NCI-H2227 treated with DMSO at 0.1 percent for 48 hours (cell line): ENCODE measurements at places on chromosomes 11 and 22.

DNA sequence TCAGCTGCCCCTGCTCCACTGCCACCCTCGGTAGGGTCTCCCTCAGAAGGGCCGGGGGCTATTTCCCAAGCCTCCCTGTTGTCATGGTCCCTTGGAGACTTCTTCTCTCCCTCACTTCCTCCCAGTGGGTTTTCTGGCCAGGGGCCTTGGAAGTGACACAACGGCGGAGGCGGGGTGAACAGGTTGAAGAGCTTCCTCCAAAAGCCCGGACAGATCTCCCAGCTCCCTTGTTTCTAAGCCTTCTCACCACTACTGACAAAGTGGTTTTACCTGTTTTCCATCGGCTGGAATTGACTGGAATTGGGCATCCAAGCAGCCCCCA, 14.5 kb downstream of the MYH9 start:
- no peak for DNase-seq

- peak; percentile 41 for DNase-seq
These were observed 37.9 kb downstream of the CELF1 start for GRCh38 chr11:47514825-47515647.

GRCh38 chr11:73398132-73398526, 21.9 kb downstream of the RELT start:
- no peak for DNase-seq

DNA sequence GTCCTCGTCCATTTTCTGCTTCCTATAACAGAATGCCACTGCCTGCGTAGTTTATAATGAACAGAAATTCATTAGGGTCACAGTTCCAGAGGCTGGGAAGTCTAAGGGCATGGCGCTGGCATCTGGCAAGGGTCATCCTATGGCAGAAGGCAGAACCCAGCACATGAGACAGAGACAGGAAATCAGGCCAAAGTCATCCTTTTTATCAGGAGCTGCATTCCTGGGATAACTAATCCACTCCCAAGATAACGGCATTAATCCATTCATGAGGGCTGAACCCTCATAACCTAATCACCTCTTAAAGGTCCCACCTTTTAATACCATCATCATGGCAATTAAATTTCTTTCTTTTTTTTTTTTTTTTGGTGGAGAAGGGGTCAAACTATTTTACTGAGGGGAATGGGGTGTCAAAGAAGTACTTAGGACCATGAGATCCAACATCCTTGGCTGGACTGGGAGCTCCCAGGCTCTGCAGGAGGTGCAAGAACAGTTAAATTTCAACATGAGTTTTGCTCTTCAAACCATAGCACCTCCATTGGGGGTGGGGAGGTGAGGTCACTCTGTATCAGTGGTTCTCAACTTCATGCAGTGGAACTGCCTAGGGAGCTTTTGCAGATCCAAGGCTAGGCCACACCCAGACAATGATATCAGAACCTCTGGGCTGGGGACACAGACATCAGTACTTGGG, 4.4 kb downstream of the TMEM109 start:
- no peak for DNase-seq

DNA sequence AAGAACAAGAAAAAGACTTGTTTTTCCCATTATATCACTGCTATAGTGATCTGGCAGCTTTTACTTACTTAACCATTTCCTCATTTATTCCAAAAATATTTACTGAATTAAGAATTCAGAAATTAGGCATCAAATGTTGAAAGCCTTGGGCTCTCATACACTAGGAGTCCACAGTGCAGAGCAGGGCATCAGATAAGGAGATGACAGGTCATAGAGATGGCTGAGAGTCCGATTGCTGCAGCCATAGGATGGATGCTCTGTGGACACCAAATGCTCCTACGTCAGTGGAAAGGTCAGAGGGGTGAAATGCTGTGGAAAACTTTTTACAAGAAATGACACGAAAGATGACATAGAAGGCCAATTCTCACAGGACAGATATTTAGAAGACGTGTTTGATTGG, 771.1 kb downstream of the LRRC4C start:
- no peak for DNase-seq

GRCh38 chr11:33731723-33732531, 4.3 kb downstream of the CD59 start:
- no peak for DNase-seq

DNA sequence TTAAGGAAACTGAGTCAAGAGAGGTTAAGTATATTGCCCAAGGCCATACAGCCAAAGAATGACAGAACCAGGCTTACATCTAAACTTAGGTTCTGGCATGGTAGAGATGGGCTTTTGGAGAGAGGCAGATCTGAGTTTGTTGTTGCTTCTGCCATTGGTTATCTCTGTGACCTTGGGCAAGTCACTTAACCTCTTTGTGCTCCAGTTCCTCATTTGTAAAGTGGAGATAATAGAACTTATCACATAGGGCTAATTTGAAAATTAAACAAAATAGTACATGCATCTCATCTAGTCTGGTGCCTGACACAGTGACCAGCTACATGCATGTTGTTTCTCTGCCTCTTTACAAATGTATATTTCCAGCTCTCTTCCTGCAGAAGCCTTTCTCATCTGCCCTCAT, 47.0 kb upstream of the PLET1 start:
- no peak for DNase-seq

GRCh38 chr11:64722141-64723065, 594 bp downstream of the NRXN2 start:
- no peak for DNase-seq

DNA sequence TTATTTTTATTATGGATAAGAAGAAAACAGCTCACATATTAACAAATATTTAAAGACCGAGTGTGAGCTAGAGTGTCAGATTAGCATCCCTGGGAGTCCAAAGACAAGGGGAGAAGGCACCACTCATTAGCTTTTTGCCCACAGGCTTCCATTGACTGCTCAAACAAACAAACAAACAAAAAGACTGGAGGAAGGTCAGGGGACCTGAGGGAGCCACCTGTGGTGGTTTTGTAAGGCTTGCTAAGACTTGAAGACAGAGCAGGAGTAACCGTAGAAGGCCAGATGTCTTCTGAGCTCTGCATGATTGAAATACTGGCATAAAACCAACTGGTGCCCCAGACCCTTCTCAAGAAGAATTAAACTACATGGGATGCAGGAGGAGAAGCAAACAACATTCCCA, 395.2 kb upstream of the CNTN5 start:
- DNase-seq, result no peak

DNA sequence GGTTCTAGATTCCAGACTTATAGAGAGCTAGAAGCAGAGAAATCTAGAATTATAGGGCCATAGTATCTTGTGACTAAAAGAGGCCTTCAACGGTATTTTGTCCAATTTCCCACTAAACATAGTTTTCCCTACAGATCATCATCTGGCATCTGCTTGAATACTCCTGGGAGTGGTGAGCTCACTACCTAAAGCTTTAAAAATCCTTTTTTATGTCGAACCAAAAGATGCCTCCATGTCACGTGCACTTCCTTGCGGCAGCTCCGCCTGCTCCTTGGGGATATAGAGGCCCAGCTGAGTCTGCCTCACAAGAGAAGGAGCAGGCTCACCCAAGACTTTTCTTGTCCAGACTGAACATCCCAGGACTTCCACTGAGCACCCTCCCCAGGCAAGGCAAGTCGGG, 4.3 kb upstream of the MB start:
- DNase-seq, result no peak

- no peak for DNase-seq
These were observed 133.3 kb downstream of the TBC1D22A start for GRCh38 chr22:46895753-46896152.

- no peak for DNase-seq
These were observed 21.0 kb downstream of the ENTHD1 start for GRCh38 chr22:39872548-39872947.

DNA sequence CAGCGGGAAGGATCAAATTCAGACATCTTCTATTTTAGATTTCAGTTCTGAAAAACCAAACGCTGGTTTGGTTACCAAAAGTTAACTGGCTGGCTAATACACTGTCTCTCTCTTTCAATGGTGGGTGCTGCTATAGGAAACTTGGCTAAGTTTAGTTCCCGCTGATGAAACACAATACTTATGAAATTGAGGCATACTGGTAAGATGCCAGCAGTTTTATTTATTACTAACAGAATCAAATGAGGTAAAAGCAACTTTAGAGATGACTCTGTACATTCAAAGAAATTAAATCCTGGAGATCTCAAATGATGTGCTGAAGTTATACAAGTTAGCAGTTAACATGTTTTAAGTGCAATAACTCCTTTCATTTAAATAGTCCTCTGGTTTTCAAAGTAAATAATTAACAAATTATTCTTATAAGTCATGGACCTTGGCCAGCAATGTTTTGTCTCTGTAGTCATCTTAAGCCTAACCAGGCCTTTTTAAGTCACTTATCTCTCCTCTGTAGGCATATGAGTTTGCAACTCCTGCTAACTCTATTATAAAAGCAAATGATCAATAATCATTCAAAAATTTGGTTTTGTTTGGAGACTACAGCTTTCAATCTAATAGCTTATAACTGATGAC, 54.8 kb downstream of the PAK1 start:
- no peak for DNase-seq

GRCh38 chr11:78991681-78992080, 417.0 kb upstream of the NARS2 start:
- DNase-seq, result no peak
